ENCODE measurements at places on chromosomes 5 and 9.

DNA sequence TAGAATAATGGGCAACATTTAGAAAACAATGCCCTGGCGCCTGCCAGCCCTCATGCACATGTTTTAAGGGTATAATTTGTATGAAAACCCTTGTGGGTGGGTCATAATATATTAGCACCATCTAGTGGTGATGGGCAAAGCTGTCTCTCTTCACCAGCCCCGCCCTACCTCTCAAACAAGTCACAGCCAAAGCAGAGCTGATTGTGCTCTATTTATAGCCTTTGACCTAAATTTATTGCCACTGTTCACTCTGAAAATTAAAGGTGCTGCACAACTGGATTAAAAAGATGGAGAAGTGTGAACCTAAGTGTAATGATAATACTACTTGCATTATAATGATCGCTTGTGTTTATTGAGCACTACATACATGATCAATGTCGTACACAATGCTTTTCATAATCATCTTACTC is 131.9 kb upstream of the ANKH start:
- no peak for DNase-seq

GRCh38 chr9:70390933-70391341 is 23.5 kb downstream of the KLF9 start:
- DNase-seq, result no peak

DNA sequence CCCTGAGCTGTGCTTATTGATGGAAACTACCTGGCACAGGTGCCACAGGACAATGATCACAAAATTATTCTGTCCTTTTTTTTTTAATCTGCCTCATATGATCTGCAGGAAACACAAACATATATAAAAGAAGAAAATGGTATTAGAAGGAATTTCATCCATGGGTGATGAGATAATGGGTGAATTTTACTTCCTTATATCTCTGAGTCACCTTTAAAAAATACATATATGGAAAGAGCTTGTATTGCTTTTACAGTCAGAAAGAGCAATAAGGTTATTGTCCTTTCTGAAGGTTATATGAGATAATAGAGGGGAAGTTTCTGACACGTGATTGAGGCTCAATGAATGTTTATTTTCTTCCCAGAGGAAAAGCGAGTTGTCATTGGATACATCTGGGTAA is 31.6 kb downstream of the NEURL1B start:
- no peak for DNase-seq

GRCh38 chr5:36610621-36611020 is 4.2 kb downstream of the SLC1A3 start:
- no peak for DNase-seq

- DNase-seq, result no peak
Measured at GRCh38 chr9:108687006-108687987, 168.5 kb downstream of the ACTL7B start.

DNA sequence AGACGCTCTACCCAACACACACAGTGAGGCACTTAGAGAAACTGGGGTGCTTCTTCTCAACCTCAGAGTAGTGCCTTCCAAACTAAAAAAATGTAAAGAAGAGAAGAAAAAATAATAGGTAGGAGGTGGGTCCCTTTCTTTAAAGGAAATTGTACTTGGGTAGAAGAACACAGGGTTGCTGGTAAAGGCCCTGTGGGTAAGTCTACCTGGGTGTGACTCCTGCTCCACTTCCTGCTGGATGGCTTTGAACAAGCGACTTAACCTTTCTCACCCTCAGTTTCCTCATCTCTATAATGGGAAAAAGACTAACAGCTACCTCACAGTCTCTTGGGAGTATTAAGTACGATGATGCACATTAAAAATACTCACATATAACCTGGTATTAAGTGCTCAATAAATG is 32.1 kb upstream of the GLRA1 start:
- no peak for DNase-seq

GRCh38 chr9:37408933-37409710 is 13.4 kb upstream of the GRHPR start:
- peak; percentile 41 for DNase-seq

GRCh38 chr5:136037001-136037705 is 8.4 kb downstream of the TGFBI start:
- peak; percentile 18 for DNase-seq

- no peak for DNase-seq
Measured at GRCh38 chr9:18606846-18607245, 132.9 kb downstream of the ADAMTSL1 start.

GRCh38 chr5:56328753-56329560 is 95.8 kb upstream of the ANKRD55 start:
- DNase-seq, result no peak

GRCh38 chr5:172442592-172442991 is 11.7 kb downstream of the SH3PXD2B start:
- DNase-seq, result no peak

DNA sequence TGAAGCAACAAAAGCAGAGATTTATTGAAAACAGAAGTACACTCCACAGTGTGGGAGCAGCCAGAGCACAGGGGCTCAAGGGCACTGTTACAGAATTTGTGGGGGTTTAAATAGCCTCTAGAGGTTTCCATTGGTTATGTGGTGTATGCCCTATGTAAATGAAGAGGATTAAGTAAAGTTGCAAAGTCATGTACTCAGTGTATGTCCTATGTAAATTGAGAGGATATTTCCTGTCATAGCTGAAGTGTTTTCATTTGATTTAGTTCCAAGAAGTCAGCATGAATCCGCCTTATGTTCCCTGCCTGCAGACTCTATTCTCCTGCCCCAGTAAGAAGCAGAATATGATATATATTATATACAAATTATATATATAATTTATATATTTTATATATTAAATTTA is 966.0 kb upstream of the COX7C start:
- no peak for DNase-seq
